ENCODE measurements at places on chromosomes 16 and 17. TPM values are rescaled to one million over a fixed set of nuclear protein-coding genes. Genes with fewer than 3 reads are reported as not detected.

The HSD17B2 gene
- not detected for total RNA-seq

The ZNF200 gene
- total RNA-seq = 1.2 TPM

DNA sequence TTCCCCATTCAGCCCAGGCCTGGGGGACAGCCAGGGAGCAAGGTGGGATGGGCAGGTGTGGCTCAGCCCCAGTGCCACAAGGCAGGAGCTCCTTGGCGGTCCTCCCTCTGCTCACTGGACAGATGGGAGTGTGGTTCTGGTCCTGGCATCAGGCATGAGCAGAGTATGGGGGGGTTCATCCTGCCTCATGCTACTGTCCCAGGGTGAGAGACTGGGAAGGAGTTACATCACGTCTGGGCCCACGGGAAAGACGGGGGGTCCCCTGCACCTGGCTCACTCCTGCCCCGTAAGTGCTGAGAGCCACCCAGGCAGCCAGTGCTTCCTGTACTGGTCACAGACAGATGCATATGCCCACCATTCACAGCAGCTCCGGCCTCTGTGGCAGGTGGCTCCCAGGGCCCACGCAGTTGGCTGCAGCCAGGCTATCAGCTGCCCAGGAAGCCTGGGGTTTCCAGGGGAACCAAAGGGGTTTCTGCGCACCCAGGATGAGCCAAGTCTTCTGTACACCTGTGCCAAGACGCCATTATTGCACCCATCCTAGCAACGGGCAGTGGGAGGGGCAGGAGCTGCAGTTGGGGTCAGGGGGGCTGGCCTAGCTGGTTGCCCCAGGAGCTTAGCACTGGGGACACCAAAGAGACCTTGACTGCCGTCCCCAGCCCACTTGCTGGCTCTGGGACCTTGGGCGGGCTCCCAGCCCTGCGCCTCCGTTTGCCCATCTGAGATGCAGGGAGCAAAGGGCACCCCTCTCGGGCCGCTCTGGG, 1.9 kb downstream of the BAIAP3 start:
- no peak overlapping the region for H3K27ac ChIP-seq
- no peaks in the 10 kb centered on the region for H3K36me3 ChIP-seq

DNA sequence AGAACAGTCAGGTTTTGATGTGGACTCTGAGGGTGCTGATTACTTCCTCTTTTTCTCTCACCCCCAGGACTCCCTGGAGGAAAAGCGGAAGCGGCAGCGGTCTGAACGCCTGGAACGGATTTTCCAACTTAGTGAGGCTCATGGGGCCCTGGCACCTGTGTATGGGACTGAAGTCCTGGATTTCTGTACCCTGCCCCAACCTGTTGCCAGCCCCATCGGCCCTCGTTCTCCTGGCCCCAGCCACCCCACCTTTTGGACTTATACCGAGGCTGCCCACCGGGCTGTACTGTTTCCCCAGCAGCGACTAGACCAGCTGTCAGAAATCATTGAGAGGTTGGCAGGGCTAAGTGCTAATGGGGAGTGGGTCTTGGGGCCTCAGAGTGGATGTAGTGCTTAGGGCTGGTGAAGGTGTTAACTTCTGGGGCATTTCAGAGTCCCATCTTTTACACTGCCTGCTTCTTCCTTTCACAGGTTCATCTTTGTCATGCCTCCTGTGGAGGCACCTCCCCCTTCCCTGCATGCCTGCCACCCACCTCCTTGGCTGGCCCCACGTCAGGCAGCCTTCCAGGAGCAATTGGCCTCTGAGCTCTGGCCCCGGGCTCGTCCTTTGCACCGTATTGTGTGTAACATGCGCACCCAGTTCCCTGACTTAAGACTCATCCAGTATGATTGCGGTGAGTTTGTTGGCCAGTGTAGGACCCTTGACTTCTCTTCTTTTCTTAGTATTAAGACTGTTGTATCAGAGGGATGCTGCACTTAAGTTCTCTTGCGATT, 19.1 kb upstream of the PHKG2 start:
- H3K36me3 ChIP-seq = peaks cover 56% of the 10 kb centered on the region
- no peak for DNase-seq
- no peak overlapping the region for H3K4me3 ChIP-seq
- H3K27ac ChIP-seq = no peak overlapping the region

The CCDC200 gene
- not detected for total RNA-seq

GRCh38 chr17:19569785-19570543, 36.3 kb downstream of the SLC47A1 start:
- no peak overlapping the region for H3K27ac ChIP-seq
- H3K36me3 ChIP-seq = no peaks in the 10 kb centered on the region
- H3K4me1 ChIP-seq = no peaks in the 10 kb centered on the region
- H3K27me3 ChIP-seq = no peaks in the 10 kb centered on the region
- H3K4me3 ChIP-seq = no peak overlapping the region

The NR1D1 gene
- 10.3 TPM for total RNA-seq

The SSTR5 gene
- total RNA-seq = 3.8 TPM

The EIF4A3 gene
- total RNA-seq = 32.6 TPM

- H3K27me3 ChIP-seq = no peaks in the 10 kb centered on the region
- no peaks in the 10 kb centered on the region for H3K36me3 ChIP-seq
- H3K27ac ChIP-seq = no peak overlapping the region
- no peak for DNase-seq
- H3K4me3 ChIP-seq = no peak overlapping the region
These were observed 16.0 kb upstream of the WIPF2 start for GRCh38 chr17:40203131-40203530.

The TM4SF5 gene
- total RNA-seq = not detected

- no peak for DNase-seq
- H3K36me3 ChIP-seq = peaks cover 90% of the 10 kb centered on the region
- H3K4me1 ChIP-seq = no peaks in the 10 kb centered on the region
These were observed 63.4 kb downstream of the GTF3C1 start for GRCh38 chr16:27486344-27486743.

The TEDC2 gene
- not detected for total RNA-seq

DNA sequence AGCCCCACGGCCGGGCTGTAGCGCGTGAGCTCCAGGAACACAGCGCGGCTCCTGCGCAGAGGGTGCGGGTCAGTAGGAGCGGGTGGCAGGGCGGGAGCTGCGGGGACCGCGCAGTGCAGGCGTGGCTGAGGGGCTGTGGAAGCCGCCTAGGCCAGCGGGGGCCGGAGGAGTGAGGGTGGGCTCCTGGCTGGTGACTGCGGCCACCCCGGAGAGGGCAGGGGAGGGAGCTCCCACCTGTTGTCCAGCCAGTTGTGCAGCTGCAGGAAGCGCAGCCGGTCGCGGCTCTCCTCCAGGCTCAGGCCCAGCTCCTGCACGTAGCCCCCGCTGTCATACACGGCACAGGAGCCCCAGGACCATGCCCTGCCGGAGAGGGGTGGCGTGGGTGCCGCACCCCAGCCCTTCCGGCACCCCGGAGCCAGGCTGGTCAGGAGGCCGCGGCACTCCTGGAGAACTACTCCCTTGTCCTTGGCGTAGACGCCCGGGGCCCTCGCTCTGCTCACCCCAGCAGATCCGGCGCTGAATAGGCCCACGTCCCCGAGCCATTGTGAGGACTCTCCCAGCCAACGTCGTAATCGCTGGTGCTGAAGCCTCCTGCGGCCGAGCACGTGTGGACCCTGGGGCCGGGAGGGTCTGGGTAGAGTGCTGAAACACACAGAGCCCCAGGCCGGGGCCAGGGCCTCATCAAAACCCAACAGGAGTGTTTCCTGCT, 43.9 kb downstream of the TSC2 start:
- no peak overlapping the region for H3K27ac ChIP-seq
- no peaks in the 10 kb centered on the region for H3K4me1 ChIP-seq
- H3K27me3 ChIP-seq = no peaks in the 10 kb centered on the region

DNA sequence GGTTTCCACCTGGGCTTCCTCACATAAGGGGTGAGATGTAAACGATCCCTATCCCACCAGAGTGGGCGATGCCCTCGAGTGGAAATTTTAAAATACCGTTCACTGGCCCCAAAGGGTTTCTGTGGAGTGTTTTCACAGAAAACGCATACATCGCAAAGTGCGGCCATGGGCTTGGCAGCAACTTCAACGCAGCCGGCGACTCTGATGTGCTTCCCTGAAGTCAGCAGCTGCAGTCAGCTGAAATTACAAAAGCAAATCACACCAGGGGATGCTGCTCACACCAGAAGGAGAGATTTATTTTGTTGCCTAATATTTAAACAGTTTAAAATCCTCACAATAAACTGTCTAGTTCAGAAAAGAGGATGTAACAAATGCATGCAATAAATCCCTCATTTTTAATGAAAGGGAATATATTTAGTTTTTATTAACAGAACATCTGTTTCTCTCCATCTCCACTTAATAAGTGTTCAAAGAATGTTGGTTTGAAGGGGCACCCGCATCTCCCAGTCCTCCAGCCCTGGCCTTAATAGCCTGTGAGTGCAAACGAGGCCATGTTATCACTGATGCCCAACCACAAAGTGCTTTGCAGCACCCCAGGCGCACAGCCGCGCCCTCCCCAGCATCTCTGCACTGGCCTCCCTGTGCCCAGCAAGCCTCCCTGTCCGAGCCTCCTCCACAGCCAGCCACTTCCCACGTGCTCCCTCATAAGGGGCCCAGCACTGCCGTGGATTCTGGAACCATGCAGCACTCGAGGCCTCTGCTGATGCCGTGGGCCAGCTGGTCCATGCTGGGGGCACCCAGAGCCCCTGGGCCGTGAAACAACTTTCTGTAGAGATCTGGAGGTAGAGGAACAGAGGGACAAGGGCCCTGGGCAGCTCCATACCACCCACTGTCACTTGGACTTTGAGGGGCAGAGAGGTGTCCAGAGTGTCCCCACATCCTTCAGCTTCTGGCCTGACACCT, 17.3 kb upstream of the XYLT2 start:
- no peak overlapping the region for H3K27ac ChIP-seq
- H3K4me3 ChIP-seq = no peak overlapping the region
- no peaks in the 10 kb centered on the region for H3K36me3 ChIP-seq

GRCh38 chr17:40516581-40517285, 15.3 kb upstream of the TNS4 start:
- no peaks in the 10 kb centered on the region for H3K4me1 ChIP-seq
- no peak overlapping the region for H3K27ac ChIP-seq
- no peaks in the 10 kb centered on the region for H3K36me3 ChIP-seq
- H3K27me3 ChIP-seq = no peaks in the 10 kb centered on the region
- no peak overlapping the region for H3K4me3 ChIP-seq

The CDH1 gene
- not detected for total RNA-seq

All from thoracic aorta (tissue), 2 donors.